ENCODE measurements at places on chromosomes 2 and 18.

GRCh38 chr18:78510091-78510490 lies 469.5 kb upstream of the SALL3 start:
- no peak for DNase-seq

- no peak for DNase-seq
Measured at GRCh38 chr2:176747506-176747905, 465.1 kb upstream of the HNRNPA3 start.

- DNase-seq, result no peak
Measured at GRCh38 chr2:52343706-52344266, 1311.9 kb upstream of the NRXN1 start.

- no peak for DNase-seq
Measured at GRCh38 chr18:9446839-9447238, 28.5 kb upstream of the RALBP1 start.

DNA sequence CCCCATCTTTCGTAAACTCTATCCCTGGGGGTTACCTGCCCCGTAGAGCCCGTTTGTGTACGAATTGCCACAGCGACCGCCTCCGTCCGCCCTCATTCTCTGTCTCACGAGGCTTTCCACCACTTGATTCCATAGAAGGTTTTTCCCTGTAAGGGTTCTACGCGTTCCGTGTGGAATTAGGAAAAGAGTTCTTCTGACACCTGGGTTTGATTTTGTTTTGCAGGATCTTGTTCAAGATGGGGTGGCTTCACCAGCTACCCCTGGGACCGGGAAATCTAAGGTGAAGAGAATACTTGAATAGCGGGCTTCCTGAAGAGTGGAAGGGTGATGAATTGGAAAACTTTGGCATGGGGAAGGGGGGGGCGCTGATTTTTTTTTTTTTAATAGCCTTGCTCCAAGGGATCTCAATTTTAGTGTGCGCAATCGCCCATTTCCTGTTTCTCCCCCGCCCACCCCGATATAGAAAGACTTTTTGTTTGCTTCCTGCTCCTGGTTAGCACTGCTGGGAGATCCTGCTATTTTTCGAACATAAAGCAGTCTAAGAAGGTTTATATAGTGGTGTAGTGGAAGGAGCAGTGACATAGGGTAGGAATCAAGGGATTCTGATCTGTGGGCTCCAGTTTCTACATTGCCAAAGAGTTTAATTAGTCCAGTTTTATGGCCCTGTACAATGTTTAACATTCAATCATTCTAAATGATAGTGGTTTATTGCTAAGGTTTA lies 564 bp downstream of the GCC2 start:
- peak; percentile 21 for DNase-seq
